ENCODE measurements at places on chromosomes 1 and 21.
A peak's percentile ranks its signal among the peaks of the same experiment; 100 is the strongest.

- no peak for DNase-seq
Observed at GRCh38 chr1:98058676-98059075, 137.8 kb upstream of the DPYD start.

DNA sequence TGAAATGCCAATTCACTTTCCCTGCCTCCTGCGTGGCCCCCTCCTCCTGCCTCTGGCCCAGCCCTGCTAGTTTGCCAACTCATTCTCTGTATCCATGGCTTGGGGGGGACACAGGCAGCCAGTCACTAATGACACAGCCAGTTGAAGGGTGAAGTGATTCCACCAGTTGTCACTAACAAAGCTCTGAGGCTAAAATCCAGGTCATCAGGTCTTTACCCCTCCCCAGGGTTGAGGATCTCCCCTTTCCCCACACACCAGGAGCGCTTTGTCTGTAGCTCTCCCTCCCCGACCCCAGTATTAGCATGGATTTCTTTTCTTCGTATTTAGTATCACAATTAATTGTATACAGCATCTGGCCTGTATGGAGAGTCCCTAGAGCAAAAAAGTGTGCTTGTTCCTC lies 394.1 kb downstream of the RRAGC start:
- no peak for DNase-seq

GRCh38 chr1:9853249-9853595 lies 29.5 kb upstream of the CLSTN1 start:
- DNase-seq, result no peak

DNA sequence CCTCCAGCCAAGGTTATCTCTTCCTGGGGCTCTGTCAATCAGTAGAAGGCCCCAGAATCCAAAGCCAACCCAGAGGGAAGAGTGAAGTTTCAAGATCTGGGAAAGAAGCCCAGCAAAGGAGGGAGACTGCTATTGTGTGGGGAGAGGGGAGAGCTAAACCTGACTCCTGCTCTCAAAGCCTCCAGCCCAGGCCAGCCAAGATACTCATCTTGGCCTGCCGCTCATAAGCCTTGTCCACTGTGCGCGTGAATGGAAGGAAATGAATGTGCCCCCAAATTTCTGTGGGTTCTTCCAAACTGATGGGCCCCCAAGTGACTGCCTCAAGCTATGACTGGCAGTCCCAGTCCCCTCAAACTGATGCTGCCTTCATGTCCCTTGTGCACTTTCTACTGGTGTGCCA lies 2.0 kb downstream of the PLXNA2 start:
- no peak for DNase-seq

GRCh38 chr1:110544753-110545152 lies 25.8 kb upstream of the KCNA10 start:
- no peak for DNase-seq

DNA sequence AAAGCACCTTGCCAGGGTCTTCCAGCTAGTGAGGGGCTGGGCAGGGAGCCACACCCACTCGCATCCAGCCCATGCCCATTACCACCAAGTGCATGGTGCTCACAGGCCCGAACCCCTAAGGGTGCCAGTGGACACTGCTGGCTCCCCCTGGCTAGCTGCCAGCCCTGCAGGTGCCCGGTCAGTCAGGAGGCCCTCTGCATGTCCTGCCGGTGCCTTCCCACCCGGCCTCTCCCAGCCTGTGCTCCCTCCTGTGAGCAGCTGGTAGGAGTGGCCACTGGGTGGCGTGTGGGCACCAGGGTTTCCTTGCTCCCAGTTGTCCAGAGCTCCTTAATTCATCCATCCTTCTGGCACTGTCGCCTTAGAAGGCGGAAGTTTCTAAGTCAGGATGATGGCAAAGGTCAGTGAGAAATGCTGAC lies 33.4 kb downstream of the QSOX1 start:
- DNase-seq, result no peak

GRCh38 chr1:33397994-33398393 lies 32.9 kb downstream of the PHC2 start:
- DNase-seq, result no peak

DNA sequence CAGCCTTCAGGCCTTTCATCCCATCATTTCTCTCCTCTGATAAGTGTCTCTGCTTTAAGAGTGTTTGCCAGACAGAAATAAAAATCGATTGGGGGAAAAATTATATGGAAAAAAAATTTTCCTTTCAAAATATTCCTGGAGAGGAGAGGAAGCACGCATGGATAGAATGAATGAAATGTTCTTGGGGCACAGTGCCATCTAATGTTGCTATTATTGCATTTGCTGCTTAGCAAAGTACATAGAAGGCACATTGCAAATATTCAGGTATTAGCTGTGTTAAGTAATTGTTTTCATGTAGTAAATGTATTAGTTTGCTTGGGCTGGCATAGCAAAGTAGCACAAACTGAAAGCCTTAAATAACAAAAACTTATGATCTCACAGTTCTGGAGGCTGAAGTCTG lies 18.1 kb downstream of the B3GALT5 start:
- DNase-seq, result no peak

DNA sequence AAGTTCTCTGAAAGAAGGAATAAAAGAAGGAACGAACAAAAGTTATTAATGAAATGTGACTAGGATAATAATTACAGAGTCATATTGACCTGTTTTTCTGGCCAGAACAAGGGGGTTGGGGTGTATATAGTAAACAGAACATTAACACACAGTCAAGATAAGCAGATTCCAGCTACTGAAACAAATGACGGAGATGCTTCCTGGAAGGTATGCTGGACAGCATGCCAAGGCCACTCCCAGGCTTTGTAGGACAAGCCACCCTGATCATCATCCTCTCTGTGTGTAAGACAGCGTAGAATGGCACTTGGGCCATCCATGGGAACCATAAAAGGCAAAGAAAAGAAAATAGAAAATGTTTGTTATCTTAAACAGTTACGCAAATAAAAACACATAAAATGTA lies 120.7 kb downstream of the TGFBR3 start:
- no peak for DNase-seq

GRCh38 chr1:11682799-11683198 lies 1.9 kb upstream of the MAD2L2 start:
- no peak for DNase-seq

DNA sequence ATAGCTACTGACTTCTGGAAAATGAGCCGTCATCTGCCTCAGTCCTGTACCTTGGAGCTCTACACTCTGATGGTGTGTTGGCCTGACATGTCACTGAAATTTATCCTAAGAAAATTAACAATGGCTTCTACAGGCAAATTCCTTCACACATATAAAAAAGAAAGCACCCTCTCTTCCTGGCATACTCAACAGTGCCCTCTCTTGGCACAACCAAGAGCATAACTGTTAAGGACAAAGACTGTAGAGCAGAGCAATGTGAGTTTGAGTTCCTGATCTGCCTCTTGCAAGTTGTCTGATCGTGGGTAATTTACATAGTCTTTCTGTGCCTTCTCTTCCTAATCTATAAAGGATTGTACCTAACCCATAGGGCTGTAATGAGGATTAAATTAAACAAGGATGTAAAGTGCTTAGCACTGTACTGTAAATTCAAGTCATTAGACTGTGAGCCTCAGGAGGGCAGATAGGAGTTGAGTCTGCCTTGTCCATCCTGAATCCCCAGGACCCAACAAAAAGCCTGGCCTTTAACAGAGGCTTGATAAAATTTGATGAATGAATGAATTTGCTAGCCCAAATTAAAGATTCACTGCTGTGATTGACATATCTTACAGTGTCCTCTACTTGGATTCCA lies 83.5 kb downstream of the SYF2 start:
- DNase-seq, result no peak

DNA sequence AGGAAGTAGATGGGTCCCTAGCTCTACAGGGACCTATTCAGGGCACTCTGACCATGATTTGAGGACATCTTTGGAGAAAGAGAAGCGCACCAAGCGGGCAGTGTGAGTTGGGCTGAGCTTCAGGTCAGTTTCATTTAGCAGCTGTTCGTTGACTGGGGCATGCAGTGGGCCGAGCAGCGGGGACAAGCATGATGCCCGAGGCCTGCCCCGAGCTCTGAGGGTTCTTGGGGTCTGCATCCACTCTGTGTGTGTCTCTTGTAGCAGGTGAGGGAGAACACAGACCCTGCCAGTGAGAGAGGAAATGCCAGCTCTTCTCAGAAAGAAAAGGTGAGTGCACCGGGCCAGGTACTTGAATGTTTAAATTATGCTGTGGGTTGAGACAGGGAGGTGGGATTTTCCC lies 5.4 kb downstream of the THAP3 start:
- no peak for DNase-seq

- DNase-seq, result no peak
Observed at GRCh38 chr1:61149010-61149860, 66.9 kb downstream of the NFIA start.

DNA sequence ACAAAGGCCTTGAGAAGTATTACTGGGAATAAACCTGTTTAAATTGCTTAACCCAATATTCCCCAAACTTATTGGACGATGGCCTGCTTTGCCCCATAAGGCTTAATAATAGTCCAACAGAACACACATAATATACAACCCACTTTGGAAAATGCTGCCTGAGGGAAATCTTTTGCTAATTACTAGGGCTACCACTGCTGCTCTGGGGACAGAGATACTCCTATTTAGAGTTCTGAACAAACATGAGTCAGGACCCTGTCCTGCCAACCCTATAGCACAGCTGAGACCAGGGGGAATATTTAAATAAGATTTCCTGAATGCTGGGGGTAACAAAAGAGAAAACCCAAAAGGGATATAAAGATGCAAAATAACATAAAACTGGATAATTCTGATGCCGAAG lies 139.1 kb downstream of the BRINP2 start:
- no peak for DNase-seq

DNA sequence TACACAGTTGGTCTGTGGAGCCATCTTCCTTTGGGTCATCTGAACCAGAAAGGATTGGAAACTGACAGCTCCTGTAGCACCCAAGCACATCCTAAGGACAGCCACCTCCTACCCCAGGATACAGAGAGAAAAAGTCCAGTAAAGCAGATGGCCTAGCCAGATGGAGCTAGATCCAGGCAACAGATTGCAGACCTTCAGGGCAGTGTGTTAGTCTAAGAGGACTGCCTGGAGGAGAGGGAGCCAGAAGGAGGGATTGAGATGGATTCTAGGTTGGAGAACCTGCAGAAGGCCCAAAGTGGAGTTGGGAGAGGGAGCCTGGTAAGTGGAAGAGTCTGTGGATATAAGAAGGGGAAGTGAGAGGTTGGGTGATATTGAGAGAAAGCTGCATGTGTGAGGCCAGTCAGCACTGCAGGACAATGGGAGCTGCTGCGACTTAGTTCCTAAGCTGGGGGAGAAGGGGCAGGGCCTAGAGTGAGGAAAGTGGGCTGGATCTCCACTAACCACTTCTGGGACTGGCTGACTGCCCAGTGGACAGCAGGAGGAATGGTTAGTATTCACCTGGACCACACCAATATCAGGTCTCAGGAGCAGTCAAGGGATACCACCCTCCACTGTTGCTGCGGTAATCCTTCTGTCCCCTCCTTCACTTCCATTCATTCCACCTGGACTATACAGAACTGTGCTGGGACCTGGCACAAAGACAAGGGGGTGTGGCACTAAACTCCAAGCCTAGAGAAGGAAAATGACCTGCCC lies 13.4 kb downstream of the BCAN start:
- no peak for DNase-seq

- DNase-seq, result no peak
Observed at GRCh38 chr21:14842601-14843000, 222.2 kb downstream of the NRIP1 start.

GRCh38 chr1:10646347-10646861 lies 150.0 kb downstream of the CASZ1 start:
- DNase-seq, result peak; percentile 19

- no peak for DNase-seq
Observed at GRCh38 chr1:162169031-162169790, 99.7 kb downstream of the NOS1AP start.

- peak; percentile 56 for DNase-seq
Observed at GRCh38 chr1:37574834-37575480, 18.2 kb downstream of the DNALI1 start.

DNA sequence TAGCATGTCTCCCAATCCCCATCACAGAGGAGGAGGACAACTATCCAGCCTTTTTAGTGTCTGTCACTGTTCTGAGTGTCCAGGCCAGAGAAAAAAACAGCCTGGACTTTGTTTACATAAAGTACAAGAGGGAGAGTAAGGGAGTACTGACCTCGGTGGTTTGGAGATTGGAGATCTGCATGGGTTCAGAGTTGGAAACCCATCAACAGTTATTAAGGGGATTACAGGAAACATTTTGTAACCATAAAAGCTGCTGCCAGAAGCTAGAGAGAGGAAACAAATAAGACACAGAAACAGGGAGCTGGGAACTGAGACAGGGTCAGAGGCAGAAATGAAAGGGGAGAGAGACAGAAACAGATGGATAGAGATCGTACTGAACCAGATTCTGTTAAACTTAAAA lies 131.5 kb upstream of the CTTNBP2NL start:
- no peak for DNase-seq

DNA sequence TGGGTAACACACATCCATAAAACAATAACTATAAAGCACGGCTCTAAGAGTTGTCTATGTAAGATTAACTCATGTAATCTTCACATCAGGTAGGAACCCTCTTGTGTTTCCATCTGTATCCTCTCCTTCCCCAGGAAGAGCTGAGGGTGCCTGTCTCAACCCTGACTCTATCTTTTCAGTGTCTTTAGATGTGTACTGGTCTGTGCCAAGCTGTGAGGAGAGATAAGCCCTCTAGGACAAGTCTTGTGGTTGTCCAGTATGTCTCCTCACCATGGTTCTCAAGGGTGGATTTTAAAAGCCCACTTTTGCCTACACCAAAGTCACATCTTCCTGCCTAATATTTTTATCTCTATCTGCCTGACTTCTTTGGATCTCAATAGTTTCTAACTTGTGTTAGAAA lies 300.1 kb downstream of the KCNT2 start:
- DNase-seq, result no peak

- DNase-seq, result no peak
Observed at GRCh38 chr1:68704800-68705443, 208.0 kb upstream of the DEPDC1 start.

- DNase-seq, result no peak
Observed at GRCh38 chr1:87151500-87152421, 176.9 kb upstream of the LMO4 start.

DNA sequence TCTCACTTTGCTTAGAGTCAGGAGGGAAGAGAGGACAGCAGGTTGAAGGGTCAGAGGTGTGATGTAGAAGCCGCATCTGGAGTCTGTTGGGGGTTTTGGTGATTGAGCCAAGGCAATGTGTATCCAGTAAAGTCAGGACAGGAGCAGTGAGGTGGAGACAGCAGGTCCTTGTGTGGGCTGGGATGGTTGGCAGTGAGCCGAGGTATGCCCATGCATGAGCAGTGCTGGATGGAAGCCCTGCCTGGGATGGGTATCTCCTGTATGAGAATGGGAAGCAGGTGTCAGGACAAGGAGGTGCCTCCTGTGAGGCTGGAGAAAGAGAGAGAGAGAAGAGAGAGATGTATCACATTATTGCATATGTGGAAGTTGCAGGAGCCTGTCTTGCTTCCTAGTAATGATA lies 90.0 kb downstream of the OBSCN start:
- DNase-seq, result no peak
